GM04504 (cell line): ENCODE measurements at places on chromosomes 6 and 20.

GRCh38 chr6:167934426-167934864, 63.0 kb upstream of the KIF25 start:
- DNase-seq: no peak

DNA sequence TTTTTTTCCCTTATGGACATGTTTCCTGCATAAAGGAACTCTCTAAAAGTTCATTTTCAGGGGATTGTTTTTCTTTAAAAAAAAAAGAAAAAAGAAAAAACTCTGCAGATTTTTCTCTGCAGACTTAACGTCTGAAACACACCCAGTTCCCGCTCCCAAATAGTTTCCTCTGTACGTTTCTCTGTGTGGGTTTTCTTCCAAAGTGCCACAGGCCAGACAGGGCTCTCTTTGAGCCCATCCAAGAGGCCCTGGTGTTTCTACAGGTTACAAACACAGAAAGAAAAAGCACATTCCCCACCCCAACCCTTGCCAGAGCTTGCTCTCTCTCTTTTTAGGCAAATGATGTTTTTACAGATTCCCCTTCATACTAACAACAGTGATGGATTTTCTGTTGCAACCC, 258.6 kb downstream of the FNDC1 start:
- DNase-seq: no peak

- DNase-seq: no peak
Measured at GRCh38 chr6:166693880-166694279, 66.8 kb upstream of the RPS6KA2 start.

GRCh38 chr20:3997446-3997845, 17.9 kb downstream of the RNF24 start:
- DNase-seq: no peak

DNA sequence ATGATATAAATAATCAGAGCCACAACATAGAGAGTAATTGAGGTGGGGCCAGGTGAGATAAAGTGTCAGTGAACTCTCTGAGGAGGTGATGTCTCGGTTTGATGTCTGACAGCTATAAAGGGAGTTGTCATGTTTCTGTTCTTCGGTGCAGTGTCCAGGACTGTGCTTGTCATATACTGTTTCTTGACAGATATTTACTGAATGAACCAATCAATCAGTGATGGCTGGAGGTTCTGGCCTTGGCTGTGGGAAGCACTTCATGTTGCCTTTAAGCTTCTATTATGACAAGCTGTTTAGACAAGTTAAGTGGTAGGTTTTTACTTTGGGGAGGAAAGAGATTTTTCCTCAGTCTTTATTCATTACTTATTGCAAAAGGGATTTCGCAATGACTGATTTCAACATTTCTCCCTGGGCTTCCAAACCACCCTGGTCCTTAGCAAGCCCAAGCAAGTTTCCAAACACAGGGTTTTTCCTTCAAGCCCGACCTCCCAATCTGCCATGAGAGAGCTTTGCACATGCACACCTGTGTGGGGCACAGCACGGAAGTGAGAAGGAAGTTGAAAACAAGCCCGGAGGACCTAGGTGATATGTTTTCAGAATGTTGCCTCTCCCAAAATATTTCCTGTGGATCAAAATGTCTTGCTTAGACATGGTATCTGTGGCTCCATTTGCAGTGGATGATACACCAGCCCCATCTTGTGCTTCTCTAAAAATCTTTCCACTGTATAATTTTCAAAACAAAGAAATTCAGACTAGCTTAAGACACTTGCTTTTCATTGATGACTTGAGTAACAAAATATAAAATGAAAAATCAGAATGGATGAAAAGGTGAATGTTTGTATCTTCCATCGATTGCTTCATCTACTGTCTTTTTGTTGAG, 567.3 kb upstream of the BTBD3 start:
- peak; percentile 40 for DNase-seq

DNA sequence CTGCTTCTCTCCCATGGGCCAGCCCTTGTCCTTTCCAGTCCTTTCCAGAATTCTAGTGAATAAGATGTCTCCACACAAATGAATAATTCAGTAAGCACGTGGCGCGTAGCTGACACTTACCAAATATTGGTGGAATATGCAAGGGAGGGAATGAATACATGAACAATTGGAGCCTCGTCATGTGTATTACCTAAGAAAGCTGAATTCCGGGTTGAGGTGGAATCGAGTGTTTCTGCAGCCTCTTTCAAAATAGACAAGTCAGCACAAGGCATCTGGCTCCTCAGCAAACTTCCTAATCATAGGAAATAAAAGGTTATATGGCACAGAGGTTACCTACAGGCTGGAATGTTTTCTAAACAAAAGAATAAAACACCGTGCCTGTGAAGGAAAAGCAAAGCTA, 47.0 kb upstream of the NT5E start:
- no peak for DNase-seq

- no peak for DNase-seq
Measured at GRCh38 chr6:3351105-3351676, 92.4 kb downstream of the PSMG4 start.

- DNase-seq: no peak
Measured at GRCh38 chr6:157063176-157063905, 260.0 kb downstream of the TMEM242 start.

DNA sequence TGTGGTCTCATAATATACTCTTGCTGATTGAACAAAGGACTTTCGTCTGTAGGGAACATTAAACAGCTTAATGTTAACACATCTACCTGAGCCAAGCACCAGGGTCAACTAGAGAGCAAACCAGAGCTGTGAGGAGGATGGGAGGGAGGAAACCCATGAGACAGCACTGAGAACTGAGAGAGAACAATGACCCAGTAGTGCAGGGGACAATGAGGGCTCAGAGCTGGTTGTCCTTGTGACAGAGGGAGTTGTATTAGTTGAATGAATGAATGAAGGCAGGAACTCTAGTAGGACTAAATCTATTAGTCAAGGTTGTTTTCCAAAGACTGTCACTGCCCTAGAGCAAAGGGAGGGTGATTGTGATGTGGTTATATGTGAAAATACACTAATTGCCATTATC, 28.2 kb upstream of the GSTA4 start:
- DNase-seq: no peak

GRCh38 chr6:163309491-163310026, 105.0 kb upstream of the QKI start:
- DNase-seq: no peak

- no peak for DNase-seq
Measured at GRCh38 chr6:22666586-22666985, 97.2 kb downstream of the HDGFL1 start.

GRCh38 chr6:157134402-157135047, 188.8 kb downstream of the TMEM242 start:
- DNase-seq: no peak

DNA sequence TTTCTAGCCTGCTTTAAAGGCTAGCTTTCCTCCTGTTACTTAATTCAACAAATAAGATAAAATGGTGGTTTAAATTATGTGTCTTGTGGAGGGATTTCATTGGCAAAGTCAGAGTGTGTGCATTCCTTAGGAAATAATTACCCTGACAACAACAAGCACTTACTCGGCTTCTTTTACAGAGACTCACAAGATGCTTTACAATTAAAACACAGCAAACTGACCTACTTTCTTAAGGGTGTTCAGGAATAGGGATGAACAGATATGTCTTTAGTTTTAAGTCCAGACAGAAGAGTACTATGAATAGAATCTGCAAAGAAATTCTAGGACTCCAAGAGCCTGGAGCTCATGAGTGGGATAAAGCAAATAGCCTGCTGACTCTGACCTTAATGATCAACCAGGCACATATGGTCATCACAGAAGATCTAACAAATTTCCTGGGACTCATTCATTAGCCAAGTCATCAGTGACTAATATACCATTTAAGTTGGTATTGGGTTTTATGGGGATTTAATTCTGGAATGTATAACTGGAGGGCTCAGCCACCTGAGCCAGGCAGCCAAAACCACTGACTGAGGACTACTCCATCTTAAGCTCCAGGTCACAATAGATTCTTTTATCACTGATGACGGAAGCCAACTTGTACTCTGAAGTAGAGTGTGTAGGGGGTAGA, 161.8 kb upstream of the RIMS1 start:
- no peak for DNase-seq

GRCh38 chr20:7693761-7694160, 246.5 kb downstream of the HAO1 start:
- no peak for DNase-seq

GRCh38 chr6:11416936-11417576, 120.5 kb upstream of the TMEM170B start:
- DNase-seq: no peak

DNA sequence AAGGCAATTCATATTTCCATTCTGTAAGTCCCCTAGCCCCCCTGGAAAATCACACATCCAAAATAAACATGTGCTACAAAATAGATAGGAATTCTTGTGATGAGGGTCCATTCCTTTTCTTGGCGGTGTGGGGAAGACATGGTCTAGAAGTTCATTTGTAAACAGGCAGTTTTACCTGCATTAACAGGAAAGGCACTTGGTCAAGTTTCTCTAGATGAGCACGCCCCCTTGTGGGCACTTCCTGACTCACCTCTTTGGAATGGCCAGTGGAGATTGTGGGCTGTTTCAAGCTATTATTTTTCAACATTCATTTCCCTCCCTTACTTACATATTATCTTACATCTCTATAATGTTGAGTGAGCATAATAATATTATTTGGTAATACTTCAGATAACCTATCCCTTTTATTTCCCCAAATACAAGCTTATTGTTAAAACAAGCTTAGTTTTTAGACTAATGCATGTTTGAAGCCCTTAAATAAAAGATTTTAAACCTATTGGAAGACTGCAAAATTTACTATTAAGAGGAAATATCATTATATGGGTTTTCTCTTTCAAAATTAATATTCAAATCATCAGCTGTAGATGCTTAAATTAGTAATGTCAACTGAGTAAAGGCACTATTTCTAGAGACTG, 92.1 kb downstream of the TASP1 start:
- DNase-seq: peak; percentile 40

GRCh38 chr6:122347751-122348150, 51.7 kb upstream of the HSF2 start:
- DNase-seq: no peak

GRCh38 chr6:163679012-163679660, 264.6 kb downstream of the QKI start:
- DNase-seq: no peak

DNA sequence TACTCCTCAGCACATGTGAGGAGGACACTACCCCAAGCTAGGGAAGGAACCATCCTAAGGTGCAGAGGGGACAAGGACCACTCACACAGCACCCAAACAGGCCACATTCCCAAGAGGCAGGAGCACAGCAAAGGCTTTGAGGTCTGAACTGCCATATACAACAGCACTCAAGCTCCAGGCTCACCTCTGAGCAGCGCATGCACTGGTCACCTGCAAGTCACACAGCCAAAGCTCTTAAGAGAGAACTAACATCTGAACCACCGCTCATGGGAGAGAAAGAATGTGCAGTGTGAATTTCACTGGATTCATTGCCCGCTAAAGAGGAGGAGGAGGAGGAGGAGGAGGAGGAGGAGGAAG, 31.0 kb downstream of the NPEPL1 start:
- DNase-seq: no peak

- DNase-seq: no peak
Measured at GRCh38 chr6:56888687-56889086, 66.2 kb upstream of the BEND6 start.

DNA sequence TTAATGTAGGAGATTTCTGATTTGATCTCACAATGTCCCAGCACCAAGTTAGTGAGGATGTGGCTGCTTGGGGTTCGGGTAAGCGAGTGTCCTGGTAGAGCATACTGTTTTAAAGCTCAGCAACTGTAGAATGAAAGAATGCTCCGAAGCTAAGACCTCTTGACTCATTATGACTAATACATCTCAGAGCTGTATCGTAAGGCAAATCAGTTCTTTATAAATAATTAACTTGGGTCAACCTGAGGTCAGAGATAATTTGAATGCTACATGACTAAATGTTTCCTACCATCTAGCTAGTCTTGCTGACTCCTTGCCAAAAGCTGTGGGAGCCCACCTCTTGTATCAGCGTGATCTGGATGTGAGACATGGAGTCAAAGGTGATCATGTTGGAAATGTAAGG, 128.8 kb upstream of the PDE7B start:
- DNase-seq: peak; percentile 48

GRCh38 chr6:44171899-44172546, 13.4 kb downstream of the CAPN11 start:
- no peak for DNase-seq

DNA sequence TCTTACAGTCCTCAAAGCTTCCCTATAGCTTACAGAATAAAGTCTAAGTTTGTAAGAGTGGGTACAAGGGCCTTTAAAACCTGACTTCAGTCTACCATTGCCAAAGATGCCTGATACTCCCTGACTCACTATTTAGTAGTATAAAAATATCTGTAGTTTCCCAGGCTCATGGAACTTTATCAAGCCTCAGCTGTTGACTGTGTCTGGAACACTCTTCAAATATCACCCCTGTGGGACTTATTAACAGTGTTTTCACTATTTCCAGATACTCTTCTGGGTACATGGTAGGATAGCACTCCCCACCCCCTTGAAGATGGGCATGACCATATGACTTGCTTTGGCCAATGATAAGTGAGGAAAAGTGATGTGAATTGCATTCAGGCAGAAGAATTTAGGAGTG, 105.3 kb upstream of the TENT5A start:
- DNase-seq: no peak

GRCh38 chr20:46259260-46259859, 48.9 kb downstream of the CDH22 start:
- DNase-seq: no peak

GRCh38 chr6:95804847-95805541, 210.8 kb upstream of the FUT9 start:
- DNase-seq: no peak

GRCh38 chr6:8556370-8557013, 121.1 kb upstream of the SLC35B3 start:
- peak; percentile 4 for DNase-seq

- DNase-seq: no peak
Measured at GRCh38 chr6:162151021-162151665, 576.4 kb downstream of the PRKN start.

- DNase-seq: no peak
Measured at GRCh38 chr20:34037121-34037520, 43.4 kb downstream of the RALY start.

- no peak for DNase-seq
Measured at GRCh38 chr20:50720026-50720425, 11.4 kb upstream of the PARD6B start.

DNA sequence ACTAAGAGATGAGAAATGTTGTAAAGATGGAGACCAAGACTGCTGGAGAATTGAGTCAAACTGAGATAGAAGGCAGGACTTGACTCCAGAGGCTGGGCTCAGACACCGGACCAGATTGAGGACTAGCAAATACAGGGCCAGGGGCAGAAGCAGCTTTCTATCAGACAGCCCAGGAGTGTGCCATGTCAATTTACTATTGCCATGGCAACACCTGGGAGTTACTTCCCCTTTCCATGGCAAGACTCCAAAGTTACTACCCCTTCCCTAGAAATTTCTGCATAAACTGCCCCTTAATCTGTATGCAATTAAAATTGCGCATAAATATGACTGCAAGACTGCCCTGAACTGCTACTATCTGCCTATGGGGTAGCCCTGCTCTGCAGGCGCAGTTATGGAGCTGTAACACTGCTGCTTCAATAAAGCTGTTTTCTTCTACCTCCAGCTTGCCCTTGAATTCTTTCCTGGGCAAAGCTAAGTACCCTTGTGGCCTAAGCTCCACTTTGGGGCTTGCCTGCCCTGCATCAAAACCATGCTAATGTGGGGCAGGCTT, 90.1 kb upstream of the EDN1 start:
- DNase-seq: no peak
